NCI-H2081 treated with DMSO at 0.1 percent for 48 hours (cell line): ENCODE measurements at places on chromosomes 7 and 10.

DNA sequence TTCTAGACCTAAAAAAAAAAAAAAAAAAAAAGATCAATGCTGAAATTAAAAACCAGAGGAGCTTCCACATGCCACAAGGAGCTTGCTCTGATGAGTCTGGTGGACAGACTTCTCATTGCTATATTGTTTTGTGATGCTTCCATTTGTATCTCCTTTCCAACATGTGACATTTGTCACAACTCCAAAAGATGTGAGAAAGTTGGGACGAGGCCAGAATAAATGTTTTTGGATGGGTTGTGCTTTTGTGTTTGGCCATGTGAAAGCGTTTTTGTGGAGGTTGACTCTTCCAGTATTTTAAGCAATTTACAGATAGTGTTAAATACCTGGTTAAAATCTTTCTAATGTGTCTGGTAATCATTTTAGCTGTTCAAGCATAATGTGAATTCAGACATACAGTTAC is 280.1 kb downstream of the SKAP2 start:
- no peak for DNase-seq

GRCh38 chr10:109454691-109455090 is 468.6 kb downstream of the XPNPEP1 start:
- DNase-seq, result no peak

- no peak for DNase-seq
Measured at GRCh38 chr10:102283488-102283887, 38.2 kb downstream of the GBF1 start.

DNA sequence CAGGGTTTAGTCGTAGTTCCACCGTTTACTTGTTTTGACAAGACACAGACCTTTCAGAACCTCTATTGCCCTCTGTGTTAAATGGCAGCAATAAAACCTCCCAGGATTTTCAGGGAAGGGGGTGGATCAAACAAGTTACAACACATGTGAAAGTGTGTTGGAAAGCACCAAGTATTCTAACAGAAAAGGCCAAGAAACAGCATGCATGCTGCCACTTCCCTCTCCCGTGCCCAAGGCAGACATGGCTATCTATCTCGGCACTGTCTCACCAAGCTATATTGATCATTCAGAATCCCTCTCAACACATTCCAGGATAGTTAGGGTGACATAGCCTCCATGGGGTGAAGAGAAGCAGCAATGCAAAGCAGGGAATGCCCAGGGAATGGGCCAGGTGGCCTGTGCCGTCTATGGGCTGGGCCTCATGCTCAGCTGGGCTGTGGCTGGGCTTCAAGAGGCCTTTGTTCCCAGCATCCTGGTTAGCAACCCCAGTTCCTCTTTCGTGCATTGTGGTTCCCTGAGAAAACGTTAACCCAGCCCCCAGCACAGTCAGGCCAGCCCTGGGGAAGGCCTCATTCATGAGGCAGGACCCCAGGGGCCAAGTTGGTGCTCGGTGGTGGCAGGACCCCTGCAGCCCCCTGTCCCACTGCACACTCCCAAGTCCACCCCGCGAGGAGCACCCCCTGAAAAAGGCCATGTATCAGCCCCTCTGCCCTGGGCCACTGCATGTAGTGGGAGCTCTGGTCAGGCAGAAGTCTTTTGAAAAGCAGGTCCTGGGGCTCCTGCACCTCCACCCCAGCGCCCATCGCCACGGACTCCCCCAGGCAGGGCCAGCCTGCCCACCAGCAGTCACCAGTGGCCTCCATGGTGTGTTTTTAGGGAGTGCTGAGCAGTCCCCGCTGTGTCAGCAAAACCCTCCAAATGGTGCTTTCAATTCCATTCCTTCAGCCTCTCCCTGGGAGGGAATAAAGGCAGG is 25.5 kb downstream of the VSIR start:
- no peak for DNase-seq

DNA sequence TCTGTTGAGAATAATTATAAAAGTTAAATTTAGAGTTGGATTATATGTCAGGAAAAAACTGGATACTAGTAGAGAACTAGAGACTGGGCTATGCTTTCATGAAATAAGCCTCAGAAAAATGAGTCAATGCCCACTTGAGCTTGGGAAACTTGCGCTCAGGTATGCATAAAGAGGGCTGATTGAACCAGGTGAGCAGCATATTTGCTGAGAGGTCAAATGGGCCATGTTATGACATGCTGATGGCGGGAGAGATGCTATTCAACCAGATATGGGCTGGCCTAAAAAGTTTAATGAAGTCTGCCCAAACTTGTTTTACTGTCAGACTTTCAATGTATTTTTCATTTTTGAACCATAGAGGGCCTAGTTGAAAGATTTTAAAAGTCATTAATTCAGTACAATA is 837.6 kb upstream of the GHITM start:
- no peak for DNase-seq

DNA sequence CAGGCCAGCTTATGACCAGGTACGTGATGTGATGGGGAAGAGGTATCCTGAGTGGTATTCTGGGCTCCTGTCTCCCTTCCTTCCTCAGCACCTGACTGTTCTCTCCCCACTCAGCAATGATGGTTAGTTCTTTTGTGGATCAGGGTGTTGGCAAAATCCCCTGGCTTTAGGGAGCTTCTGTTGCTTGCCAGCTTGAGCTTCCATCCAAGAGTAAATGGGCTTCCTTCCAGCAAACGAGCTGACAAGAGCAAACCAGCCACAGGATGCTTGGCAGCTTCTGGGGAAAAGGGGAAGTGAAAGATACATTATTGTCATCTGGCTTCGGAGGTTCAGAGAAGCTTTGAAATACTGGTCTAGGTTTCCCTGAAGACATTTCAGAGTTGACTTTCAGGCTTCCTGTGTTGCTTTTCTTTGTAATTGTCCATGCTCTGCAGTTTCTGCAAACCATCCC is 5.2 kb downstream of the DUSP5 start:
- no peak for DNase-seq

- no peak for DNase-seq
Measured at GRCh38 chr10:74282848-74283210, 131.8 kb downstream of the ADK start.

GRCh38 chr7:40211276-40212003 is 76.6 kb downstream of the SUGCT start:
- no peak for DNase-seq

- no peak for DNase-seq
Measured at GRCh38 chr10:107075117-107075516, 89.4 kb downstream of the SORCS1 start.
